ENCODE measurements at places on chromosomes 7 and 10.

GRCh38 chr10:129046962-129047361, 420.1 kb upstream of the MGMT start:
- DNase-seq, result no peak

- no peak for DNase-seq
These were observed 11.0 kb downstream of the POT1 start for GRCh38 chr7:124918662-124919061.

DNA sequence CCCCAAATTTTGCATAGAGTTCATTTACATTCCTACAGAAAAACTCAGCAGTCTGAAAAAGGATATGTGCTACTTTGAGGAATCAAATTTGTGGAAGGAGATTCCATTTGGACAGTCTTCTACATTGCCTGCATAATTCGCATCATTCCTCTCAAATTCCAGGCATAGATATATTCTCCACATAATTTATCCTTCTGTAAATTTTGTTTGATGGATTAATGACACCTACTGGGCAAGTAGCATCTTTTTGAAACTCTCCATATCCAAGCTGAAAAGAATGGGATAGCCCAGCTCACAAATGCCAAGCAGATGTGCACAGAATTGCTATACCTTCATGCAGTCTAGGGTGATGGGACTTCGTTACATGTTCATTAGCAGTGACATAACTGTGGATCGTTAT, 515.3 kb downstream of the AUTS2 start:
- no peak for DNase-seq

DNA sequence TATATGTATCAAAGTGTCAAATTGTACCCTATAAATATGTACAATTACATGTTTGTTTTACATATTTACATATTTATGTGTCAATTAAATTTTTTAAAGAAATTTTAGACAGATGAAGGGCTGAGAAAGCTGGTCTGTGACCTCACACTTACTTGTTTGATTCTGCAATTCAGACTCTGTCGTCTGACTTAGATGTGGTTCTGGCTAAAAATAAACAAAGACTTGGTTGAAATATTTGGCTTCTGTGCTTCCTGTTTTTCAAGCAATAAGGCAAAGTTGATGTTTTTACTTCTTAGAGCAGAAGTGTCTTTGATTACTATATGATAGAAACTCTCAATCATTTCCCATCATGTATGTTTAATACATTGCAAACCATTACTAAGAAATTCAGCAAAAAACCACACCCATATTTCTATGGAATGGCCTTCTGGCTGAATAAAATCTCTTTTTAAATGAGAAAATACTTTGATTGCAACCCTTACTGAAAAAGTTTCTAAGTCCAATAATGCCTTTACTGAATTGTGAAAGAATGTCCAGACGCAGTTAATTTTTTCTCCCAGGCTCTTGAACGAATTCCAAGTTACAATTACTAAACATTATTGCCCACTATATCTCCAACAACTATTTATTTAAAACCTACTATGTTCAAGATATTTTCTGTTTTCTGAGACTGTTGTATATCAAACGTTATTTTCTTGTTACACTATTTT, 59.5 kb upstream of the PRKG1 start:
- DNase-seq, result no peak

DNA sequence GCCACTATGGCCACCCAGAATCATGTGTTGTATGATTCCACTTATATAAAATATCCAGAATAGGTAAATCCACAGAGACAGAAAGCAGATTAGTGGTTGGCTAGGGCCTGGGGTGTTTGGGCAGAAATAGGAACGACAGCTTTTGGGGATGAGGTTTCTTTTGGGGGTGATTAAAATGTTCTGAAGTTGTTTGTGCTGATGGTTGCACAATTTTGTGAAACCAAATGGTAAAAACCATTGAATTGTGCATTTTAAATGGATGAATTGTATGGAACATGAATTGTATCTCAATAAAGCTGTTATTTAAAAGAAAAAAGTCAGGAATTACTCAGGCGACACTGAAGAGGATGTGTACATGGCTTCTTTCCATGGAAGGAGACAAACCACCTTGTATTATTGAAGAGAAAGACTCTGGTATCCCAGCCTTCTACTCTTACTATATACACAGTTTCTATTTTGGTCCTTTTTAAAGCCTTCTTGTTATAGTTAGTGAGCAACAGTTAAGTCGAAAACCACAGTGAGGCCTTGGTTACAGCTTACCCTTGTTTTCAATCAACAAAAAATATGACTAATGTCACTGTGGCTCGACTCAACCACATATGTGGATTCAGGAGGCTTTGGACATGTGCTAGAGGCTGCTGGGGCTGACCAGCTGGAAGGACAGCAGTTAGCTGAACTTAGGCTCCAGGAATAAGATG, 57.1 kb upstream of the KMT2E start:
- no peak for DNase-seq
